ENCODE measurements at places on chromosomes 1 and 21.

DNA sequence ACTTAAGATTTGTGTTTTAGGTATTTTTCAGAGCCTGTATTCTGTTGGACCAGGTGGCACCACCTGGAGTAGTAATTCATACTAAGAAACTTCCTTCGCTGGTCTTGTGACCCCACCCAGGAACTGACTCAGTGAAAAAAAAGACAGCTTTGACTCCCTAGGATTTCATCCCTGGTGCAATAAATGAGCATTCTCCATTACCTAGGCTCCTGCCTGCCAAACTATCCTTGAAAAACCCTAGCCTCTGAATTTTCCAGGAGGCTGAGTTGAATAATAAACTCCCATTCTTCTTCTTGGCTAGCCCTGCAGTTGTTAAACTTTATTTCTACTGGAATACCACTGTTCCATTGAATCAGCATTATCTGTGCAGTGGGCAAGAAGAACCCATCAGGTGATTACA, 10.6 kb upstream of the RGS18 start:
- DNase-seq = no peak

DNA sequence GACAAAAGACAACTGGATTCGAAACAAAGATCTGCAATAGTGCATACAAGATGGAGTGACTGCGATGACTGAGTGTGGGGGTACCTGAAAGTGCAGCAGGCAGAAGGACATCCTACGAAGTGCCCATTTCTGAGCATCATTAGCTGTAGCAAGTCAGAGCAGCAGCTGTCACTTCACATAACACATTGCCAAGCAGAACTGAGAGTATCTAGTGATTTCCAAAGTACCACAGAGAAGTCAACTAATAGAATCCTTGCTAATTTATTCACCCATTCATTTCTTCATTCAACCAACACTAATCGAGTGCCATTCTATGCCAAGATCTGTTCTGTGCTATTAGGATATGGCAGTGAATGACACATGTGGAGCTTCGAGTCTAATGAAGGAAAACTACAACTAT, 31.6 kb upstream of the CAMSAP2 start:
- DNase-seq = no peak

- DNase-seq = no peak
Observed at GRCh38 chr1:1151306-1151705, 22.4 kb upstream of the TTLL10 start.

DNA sequence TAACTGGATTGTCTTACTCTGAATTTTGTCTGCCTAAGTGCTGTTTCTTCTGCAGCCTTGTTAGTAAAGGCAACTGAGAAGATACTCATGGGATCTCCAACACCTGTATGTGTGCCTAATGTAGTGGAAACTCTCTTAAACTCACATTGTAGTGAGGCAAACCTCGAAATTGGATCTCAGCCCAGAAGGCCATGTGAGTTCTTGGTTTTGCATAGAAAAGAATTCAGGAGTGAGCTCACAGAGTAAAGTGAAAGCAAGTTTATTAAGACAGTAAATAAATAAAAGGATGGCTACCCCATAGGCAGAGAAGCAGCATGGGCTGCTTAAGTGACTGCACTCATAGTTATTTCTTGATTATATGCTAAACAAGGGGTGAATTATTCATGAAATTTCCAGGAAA, 1344.7 kb downstream of the NCAM2 start:
- DNase-seq = no peak

GRCh38 chr1:228402641-228403025, 4.0 kb downstream of the TRIM11 start:
- DNase-seq = no peak

- DNase-seq = no peak
Observed at GRCh38 chr1:53075761-53076163, 13.7 kb downstream of the PODN start.

- no peak for DNase-seq
Observed at GRCh38 chr1:78359666-78360065, 131.1 kb upstream of the PTGFR start.

DNA sequence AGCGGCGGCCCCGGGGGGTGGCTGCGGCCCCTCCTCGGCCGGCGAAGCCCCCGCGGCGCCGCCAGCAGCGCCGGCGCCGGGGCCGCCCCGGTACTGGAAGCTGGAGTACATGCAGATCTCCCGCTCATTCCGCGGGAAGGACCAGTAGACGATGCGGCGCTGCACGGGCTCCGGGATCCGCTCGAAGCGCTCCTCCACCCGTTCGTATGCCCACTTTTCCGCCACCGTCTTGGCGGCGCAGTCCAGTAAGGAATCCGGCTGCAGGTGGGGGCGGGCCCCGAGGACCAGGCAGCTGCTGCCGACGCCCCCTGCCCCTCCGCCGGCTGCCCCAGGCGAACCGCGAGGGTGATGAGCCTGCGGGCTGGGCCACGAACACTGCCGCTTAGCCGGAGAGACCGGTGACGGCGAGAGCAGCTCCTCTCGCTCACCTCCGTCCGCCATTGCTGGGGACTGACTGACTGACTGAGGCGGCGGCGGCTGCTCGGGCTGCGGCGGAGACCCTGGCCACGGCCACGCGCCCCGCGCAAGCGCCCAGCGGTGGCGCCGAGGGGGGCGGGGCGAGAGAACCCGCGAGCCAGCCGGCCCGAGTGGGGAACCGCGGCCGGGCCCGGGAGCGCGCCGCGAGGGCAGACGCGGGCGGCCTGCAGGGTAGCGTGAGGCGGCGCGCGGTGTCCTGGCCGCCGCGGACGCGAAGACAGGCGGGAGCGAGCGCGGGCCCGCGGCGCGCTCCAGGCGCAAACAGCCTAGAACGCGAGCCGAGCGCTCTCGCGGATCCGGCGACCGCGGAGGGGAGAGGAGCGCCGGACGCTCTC, at the start of gene ZSWIM5:
ZSWIM5 (minus strand) TSS at position 696 of the 812 bp plus-strand sequence; CDS start at position 441, 255 bp downstream.
- DNase-seq = peak; percentile 30

DNA sequence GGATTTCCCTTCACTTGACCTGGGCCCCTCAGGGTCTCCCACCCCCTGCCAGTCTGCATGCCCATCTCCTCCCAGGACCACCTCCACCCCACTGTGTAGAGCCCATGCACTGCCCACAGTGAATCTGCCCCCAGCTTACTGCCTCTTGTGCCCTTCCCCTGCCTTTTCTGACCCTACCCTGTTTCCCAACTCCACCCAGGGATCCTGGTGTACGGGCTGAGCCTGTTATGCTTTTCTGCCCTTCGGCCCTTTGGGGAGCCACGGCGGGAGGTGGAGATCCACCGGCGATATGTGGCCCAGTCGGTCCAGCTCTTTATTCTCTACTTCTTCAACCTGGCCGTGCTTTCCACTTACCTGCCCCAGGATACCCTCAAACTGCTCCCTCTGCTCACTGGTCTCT, 1.9 kb downstream of the TMEM79 start:
- DNase-seq = no peak

DNA sequence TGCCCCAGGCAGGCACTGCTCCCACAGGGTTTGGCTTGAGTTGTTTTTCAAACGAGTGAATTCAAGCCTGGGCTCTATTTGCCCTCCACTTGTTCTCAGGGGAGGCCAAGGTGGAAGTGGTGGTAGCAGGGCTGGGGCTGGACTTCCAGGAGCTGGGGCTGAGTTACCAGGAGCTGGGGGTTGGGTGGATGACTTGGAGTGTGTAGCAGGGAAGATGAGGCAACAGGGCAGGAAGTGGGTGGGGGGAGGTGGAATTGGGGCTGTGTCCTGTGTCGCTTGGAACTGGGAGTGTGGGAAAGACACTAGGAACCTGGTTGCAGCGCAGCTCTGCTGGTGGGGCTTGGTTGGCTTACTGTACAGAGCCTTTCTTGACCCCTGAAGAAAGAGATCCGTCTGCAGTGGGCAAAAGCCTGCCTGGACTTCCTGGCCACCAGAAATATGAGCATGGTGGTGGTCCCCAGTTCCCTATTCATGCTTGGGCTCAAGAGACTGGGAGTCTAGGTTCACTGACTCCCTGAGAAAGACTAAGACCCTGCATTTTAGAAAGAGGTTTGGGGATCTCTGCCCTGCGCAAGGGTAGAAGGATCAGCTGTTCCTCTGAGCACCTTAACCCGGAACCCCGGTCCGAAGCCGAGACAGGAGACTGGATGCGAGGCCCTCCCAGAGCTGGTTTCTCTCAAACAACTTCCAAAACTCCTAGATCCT, 3.1 kb downstream of the TFAP2E start:
- no peak for DNase-seq

DNA sequence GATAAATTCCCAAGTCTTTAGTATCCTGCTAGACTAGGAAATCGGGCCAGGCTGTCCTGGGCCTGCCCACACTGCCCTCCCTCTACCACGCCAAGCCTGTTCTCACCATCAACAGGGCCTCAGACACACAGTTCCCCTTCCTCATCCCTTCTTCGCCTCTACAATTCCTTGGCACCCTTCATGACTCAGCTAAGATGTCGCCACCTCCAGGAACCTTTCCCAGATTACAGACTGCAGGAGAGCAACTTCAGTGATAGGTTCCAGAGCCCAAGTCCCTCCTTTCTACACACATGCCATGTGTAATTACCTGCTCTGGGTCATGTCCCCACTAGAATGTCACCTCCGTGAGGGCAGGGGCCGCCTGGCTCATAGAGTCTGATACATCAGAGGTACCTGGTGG, 3.3 kb downstream of the RIMS3 start:
- no peak for DNase-seq

- no peak for DNase-seq
Observed at GRCh38 chr1:15426492-15427279, 11.6 kb upstream of the CTRC start.

DNA sequence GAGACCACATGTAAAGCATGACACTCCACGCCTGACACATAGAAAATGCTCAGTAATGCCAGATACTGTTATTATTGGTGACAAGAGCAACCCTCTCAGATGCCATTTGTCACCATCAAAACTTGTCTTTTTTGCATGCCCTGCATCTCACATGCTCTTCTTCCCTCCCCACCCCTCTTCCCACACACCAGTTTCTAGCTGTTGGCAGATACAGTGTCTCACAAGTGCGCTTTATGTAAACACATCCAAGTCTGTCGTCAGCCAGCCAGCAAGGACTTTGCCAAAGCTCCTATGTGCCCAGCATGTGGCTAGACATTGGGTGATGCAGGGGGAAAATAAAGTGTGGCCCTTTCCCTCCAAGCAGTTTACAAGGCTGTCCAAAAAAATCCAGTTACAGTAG, 44.9 kb upstream of the EPHA8 start:
- DNase-seq = no peak

DNA sequence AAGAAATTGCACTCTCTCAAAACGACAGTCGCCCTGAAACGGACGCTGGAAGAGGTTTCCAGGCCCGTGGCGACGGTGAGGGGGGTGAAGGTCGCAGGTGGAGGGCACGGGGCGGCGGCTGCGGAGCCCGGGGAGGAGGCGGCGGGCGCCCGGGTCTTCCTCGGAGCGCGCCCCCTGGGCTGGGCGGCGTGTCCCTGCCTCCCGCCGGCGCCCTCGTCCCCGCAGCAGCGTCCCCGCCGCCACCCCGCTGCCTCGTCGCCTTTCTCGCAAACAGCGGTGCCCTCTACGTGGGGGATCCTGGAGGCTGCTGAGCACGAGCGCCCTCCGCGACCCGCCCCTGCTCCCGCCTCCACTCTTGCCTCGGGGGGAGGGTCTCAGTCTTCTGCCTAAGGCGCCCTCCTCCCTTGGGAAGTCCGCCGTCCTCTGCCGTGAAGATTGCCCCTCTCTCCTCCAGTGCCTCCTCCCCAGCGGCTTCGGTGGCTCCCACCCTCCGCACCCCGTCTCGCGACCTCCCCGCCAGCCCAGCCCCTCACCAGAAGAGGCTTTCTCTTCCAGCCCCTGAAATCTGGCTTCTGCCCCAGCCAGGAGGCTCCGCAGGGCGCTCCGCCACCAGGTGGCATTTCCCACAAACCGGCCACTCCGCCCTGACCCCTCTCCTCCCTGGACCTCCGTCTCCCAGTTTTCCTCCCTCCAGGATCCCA, 227.4 kb downstream of the SDCCAG8 start:
- no peak for DNase-seq

DNA sequence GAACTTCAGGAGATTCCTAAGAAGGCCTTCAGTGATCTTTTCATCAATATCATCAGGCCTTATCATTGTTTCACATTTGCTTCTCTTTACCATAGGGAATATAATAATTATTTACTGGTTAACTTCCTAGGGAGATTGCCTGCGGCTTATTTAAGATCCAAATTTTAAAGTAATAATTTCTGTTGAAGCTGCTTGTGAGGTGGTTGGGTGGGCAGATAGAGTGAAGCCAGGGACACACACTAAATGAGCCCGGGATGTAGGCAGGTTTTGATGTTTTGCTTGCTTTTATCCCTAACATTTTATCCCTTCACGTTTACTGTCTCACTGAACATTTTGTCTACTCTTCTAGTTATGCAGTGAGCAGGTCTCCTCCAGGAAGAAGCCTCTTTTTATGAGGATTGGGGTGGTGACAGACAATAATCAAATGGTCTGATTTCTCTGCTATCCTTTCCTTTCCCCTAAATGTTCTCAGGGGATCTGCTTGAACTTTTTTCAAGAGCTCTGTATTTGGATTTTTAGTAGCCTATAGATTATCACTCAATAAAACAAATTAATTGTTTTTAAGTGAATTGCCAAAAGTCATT, 164.7 kb downstream of the RUNX1 start:
- no peak for DNase-seq

- no peak for DNase-seq
Observed at GRCh38 chr1:162697140-162697895, 65.1 kb downstream of the DDR2 start.

DNA sequence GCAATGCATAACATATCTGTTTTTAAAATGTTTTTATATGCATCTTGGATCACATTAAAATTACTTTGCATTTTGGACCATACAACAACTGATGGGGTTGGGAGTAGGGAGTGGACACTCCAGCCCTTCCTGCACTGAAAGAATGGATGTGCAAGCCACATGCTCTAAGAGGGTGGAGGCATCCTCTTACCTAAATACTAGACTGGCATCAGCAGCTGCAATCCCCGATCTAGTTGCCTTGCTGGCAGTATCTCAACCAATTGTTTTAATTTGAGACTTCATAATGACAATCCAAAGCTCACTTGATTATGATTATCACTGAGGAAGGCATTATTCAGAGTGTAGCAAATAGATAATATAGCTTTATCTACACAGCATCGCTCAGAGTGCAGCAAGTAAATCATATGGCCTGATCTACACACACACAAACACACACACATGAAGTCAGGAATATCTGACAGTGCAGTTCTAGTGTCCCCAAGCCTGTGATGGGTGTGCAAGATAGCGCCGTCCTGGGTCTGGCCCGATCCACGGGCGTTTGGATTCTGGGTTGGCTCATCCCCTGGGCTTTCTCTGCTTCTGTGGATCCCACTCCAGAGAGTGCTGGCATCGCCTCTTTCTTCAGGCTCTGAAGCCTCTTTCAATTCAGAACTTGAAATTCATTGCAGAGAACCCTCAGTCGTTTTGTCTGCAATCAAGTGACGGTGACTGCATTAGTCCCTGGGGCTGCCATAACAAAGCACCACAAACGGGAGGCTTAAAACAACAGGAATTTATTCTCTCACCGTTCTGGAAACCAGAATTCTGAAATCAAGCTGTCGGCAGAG, 181.3 kb downstream of the ETS2 start:
- DNase-seq = no peak
